ENCODE measurements at places on chromosomes 13 and 19. TPM values are rescaled to one million over a fixed set of nuclear protein-coding genes. Genes with fewer than 3 reads are reported as not detected.

The INSL3 gene
- not detected for total RNA-seq

- peak overlapping the region; percentile 98 for H3K27ac ChIP-seq
- peaks cover 54% of the 10 kb centered on the region for H3K4me1 ChIP-seq
- no peaks in the 10 kb centered on the region for H3K27me3 ChIP-seq
- peak overlapping the region; percentile 51 for H3K4me3 ChIP-seq
These were observed 59.6 kb downstream of the MYO9B start for GRCh38 chr19:17135001-17135853.

DNA sequence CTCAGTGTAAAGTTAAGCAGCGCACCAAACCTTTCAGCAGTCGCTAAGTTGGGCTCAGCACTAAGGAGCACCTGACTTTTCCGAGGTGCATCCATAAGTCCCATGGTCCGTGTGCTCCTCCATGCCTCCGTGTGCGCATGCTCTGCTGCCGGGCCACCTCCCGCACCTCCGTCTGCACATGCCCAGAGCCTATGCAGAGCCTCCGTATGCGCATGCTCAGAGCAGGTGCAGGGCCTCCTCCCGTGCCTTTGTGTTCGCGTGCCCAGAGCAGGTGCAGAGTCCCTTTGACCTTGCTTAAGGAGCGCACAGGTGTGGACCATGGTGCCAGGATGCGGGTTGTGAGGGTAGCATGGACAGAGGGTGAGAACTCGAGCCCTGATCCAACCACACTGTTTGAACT is 46.0 kb downstream of the ATP11A start:
- DNase-seq, result no peak
- no peaks in the 10 kb centered on the region for H3K36me3 ChIP-seq
- H3K4me3 ChIP-seq, result peak overlapping the region; percentile 3
- peak overlapping the region; percentile 65 for H3K27ac ChIP-seq
- no peaks in the 10 kb centered on the region for H3K27me3 ChIP-seq

GRCh38 chr19:6713773-6714692 is 6.4 kb downstream of the C3 start:
- H3K36me3 ChIP-seq, result no peaks in the 10 kb centered on the region
- H3K27ac ChIP-seq, result no peak overlapping the region
- no peak overlapping the region for H3K4me3 ChIP-seq
- no peaks in the 10 kb centered on the region for H3K4me1 ChIP-seq
- DNase-seq, result no peak
- H3K27me3 ChIP-seq, result peaks cover 84% of the 10 kb centered on the region

The CYP2A7 gene
- not detected for total RNA-seq

DNA sequence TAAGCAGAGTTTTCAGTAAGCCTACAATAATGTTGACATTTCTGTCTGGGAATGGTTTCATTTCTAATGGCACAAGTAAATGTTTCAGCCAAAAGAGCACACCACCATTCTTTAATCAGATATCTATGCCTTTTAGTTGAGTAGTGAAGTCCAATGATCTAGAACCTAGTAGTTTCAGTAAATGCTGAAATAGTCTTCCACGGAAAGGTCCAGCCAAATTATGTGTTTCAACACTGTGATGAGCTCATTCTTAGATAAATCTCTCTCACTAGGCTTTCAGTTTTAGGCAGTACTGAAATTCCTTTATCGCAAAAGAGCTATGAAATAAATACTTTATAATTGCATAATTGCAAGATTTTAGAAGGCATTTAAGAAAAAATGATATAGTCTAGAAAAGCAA is 816.8 kb upstream of the PCDH9 start:
- no peak overlapping the region for H3K4me3 ChIP-seq
- H3K27me3 ChIP-seq, result no peaks in the 10 kb centered on the region
- no peak for DNase-seq
- H3K4me1 ChIP-seq, result no peaks in the 10 kb centered on the region
- H3K36me3 ChIP-seq, result no peaks in the 10 kb centered on the region
- H3K27ac ChIP-seq, result no peak overlapping the region

The NUP62 gene
- total RNA-seq, result 28.4 TPM

- no peak for DNase-seq
- peak overlapping the region; percentile 82 for H3K4me3 ChIP-seq
- no peaks in the 10 kb centered on the region for H3K27me3 ChIP-seq
- peak overlapping the region; percentile 97 for H3K27ac ChIP-seq
These were observed 804 bp downstream of the ZNF708 start for GRCh38 chr19:21328406-21328805.

DNA sequence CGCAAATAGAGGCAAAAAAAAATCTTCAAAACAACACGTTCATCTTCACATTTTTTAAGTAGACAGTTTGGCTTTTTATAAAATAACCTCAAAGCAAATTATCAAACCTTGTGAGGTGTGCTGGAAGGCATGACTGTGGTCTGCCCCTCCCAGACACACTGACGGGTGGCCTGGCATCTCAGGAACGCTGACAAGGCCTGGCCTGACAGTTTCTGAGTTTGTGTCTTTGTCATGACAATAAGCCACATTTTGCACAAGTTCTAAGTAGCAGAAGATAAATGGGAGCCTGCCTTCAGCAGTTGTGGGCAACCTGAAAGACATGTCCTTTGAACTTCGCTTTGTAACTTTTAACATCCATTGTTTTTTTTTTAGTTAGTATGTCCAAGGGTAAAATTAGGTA is 38.5 kb downstream of the SOX21 start:
- H3K4me1 ChIP-seq, result no peaks in the 10 kb centered on the region
- H3K27me3 ChIP-seq, result peaks cover 35% of the 10 kb centered on the region
- no peak for DNase-seq
- no peaks in the 10 kb centered on the region for H3K36me3 ChIP-seq
- H3K4me3 ChIP-seq, result no peak overlapping the region
- no peak overlapping the region for H3K27ac ChIP-seq

DNA sequence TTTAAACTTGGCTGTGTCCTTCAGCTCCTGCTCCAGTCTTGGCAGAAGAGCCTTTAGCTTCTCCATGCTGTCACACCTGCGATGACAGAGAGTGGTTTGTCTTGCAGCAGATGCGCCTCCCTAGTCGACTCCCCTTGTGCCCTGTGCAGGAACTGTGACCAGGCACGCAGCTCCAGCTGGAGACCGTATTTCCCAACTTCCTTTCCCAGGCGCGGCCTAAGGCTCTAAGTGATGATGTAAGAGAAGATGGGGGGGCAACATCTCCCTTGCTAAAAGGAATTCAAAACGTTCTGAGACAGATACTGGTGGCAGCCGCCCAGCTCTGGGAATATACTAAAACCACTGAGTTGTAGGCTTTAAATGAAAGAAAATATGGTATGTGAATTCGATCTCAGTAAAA is 16.3 kb downstream of the DCUN1D2 start:
- H3K4me1 ChIP-seq, result peaks cover 48% of the 10 kb centered on the region
- no peaks in the 10 kb centered on the region for H3K27me3 ChIP-seq
- H3K27ac ChIP-seq, result peak overlapping the region; percentile 68
- no peak overlapping the region for H3K4me3 ChIP-seq
- H3K36me3 ChIP-seq, result peaks cover 73% of the 10 kb centered on the region

The FOXA3 gene
- total RNA-seq, result not detected

- H3K27ac ChIP-seq, result peak overlapping the region; percentile 100
- DNase-seq, result no peak
- peaks cover 27% of the 10 kb centered on the region for H3K36me3 ChIP-seq
- H3K4me3 ChIP-seq, result peak overlapping the region; percentile 91
- peaks cover 36% of the 10 kb centered on the region for H3K4me1 ChIP-seq
- no peaks in the 10 kb centered on the region for H3K27me3 ChIP-seq
These were observed 824 bp downstream of the TSEN34 start for GRCh38 chr19:54191811-54192453.

The GNG7 gene
- total RNA-seq, result 46.6 TPM

GRCh38 chr13:91904597-91904996 is 506.2 kb downstream of the GPC5 start:
- DNase-seq, result no peak
- H3K36me3 ChIP-seq, result no peaks in the 10 kb centered on the region
- no peaks in the 10 kb centered on the region for H3K4me1 ChIP-seq
- H3K27me3 ChIP-seq, result no peaks in the 10 kb centered on the region
- H3K27ac ChIP-seq, result no peak overlapping the region

The ZNF726 gene
- 0.30 TPM for total RNA-seq

- no peaks in the 10 kb centered on the region for H3K36me3 ChIP-seq
- H3K4me3 ChIP-seq, result no peak overlapping the region
- H3K27ac ChIP-seq, result no peak overlapping the region
- no peaks in the 10 kb centered on the region for H3K4me1 ChIP-seq
These were observed 10.2 kb upstream of the SIGLEC6 start for GRCh38 chr19:51541458-51542357.

The SERPINE3 gene
- not detected for total RNA-seq

The IGFL3 gene
- not detected for total RNA-seq

DNA sequence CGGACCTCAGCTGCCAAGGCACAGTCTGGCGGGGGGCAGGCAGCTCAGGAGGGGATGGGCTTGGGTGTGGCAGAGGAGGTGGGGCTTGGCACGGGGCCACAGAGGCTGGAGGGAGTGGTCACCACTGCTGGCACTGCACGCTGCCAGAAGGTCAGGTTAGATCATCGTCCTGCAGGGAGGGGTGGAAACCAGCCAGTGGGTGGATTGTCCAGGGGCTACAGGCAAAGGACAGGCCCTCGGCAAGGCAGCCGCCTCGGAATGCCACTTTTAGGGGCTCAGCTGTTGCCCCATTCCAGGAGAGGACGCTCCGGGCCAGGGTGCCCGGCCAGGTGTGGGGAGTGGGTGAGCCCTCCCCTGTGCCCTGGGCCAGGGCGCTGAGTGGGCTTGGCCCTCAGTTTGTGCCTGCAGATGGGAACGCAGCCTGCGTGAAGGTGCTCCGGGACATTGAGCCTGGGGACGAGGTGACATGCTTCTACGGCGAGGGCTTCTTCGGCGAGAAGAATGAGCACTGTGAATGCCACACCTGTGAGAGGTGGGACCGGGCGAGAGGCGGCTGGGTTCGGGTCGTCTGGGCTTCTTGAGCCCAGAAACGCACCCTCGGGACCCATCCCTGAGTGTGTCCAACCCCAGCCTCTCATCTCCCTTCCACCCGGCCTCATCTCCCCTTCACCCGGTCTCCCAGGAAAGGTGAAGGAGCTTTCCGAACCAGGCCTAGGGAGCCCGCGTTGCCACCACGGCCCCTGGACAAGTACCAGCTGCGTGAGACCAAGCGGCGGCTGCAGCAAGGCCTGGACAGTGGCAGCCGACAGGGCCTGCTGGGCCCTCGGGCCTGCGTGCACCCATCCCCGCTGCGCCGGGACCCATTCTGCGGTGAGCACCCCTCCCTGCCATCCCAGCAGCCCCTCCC is 6.4 kb downstream of the KMT5C start:
- peaks cover 14% of the 10 kb centered on the region for H3K27me3 ChIP-seq
- H3K27ac ChIP-seq, result no peak overlapping the region
- no peak overlapping the region for H3K4me3 ChIP-seq

The ABHD8 gene
- 11.7 TPM for total RNA-seq

- peak within 1 kb of the TSS; percentile 97 for H3K4me3 ChIP-seq
- H3K27ac ChIP-seq, result peak within 1 kb of the TSS; percentile 97
- no peaks in the 10 kb centered on the region for H3K36me3 ChIP-seq
- peaks cover 64% of the 10 kb centered on the region for H3K4me1 ChIP-seq
These were observed at the start of gene STK24 for GRCh38 chr13:98576963-98577835. STK24 (minus strand) TSS chr13:98577107; CDS start chr13:98576786, 321 bp downstream.

DNA sequence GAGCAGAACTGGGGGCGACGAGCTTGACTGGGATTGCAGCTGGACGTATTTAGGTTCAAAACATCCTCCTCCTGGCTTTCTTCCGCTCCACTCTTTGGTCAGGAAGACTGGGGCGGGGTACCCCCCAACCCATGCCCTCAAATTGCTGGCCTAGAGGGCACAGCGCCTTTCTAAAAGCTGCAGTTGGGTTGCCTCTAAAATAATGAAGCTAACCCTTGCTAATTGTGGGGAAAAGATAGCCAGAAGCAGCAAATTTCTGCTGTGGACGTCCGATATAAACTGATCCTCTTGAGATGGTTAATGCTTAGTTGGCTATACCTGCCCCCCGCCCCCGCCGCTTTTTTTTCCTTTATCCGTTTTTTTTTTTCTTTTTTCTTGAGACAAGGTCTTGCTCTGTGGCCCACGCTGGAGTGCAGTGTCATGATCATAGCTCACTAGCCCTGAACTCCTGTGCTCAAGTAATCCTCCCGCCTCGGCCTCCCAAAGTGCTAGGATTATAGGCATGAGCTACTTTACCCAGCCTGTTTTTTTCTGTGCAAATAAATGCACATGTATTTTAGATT is 754 bp upstream of the CHERP start:
- H3K27ac ChIP-seq, result peak overlapping the region; percentile 96
- H3K4me3 ChIP-seq, result peak overlapping the region; percentile 84

- no peaks in the 10 kb centered on the region for H3K36me3 ChIP-seq
- peaks cover 21% of the 10 kb centered on the region for H3K4me1 ChIP-seq
- DNase-seq, result no peak
- no peak overlapping the region for H3K4me3 ChIP-seq
- no peaks in the 10 kb centered on the region for H3K27me3 ChIP-seq
- H3K27ac ChIP-seq, result no peak overlapping the region
These were observed 29.9 kb downstream of the USP12 start for GRCh38 chr13:27141746-27142145.

DNA sequence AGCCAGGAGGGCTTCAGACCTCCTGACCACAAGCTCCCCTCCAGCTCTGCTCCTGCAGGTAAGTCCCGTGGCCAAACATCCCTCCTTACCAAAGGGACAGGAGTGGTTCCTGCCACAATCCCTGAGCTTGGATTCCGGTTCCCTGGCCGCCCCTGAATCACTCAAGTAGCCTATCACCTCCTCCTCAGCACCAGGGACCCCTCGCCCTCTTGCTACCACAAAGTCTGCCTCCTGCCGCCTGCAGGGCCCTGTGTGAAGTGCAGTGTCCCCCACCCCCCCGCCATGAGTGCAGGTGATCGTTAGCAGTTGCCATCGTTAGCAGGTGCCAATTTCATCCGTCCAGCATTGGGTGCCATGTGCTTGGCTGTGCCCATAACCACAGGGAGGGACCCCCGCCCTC is 40.8 kb upstream of the RANBP3 start:
- H3K4me1 ChIP-seq, result peaks cover 16% of the 10 kb centered on the region
- H3K27ac ChIP-seq, result no peak overlapping the region
- H3K27me3 ChIP-seq, result no peaks in the 10 kb centered on the region
- no peak overlapping the region for H3K4me3 ChIP-seq

- H3K4me1 ChIP-seq, result peaks cover 56% of the 10 kb centered on the region
- peak overlapping the region; percentile 30 for H3K27ac ChIP-seq
- H3K27me3 ChIP-seq, result no peaks in the 10 kb centered on the region
- no peak for DNase-seq
These were observed 40.2 kb downstream of the TSSK6 start for GRCh38 chr19:19475015-19475765.

- H3K4me3 ChIP-seq, result peak within 1 kb of the TSS; percentile 63
- no peaks in the 10 kb centered on the region for H3K36me3 ChIP-seq
- no peak for DNase-seq
- peaks cover 15% of the 10 kb centered on the region for H3K4me1 ChIP-seq
- H3K27ac ChIP-seq, result no peak within 1 kb of the TSS
These were observed at the start of gene PLPPR3 for GRCh38 chr19:821825-822503. PLPPR3 (minus strand) TSS chr19:821955; CDS start chr19:821559, 396 bp downstream.

- peaks cover 91% of the 10 kb centered on the region for H3K27me3 ChIP-seq
- no peak overlapping the region for H3K27ac ChIP-seq
These were observed 15.2 kb downstream of the KCNC3 start for GRCh38 chr19:50313812-50314536.

Measured in left ventricle myocardium inferior (tissue), 1 donor.